ENCODE measurements at places on chromosomes 4 and X.

DNA sequence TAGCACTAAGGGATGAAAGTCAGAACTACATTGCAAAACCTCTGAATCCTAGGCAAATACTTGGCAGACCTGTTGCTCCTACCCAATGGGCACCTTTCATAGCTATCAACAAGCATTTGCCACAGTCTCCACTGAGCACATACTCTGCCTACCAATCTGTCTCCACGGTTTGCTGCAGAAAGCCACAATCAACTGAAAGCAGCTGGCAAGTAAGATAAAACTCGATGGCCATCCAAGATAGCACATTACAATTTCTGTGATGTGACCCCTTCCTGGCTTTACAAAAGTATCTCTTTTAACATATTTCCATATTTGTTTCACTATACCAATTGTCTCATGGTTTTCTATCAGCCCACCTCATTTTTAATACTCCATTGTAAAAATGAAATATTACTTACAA is 1060.5 kb upstream of the INTU start:
- no peak for DNase-seq

DNA sequence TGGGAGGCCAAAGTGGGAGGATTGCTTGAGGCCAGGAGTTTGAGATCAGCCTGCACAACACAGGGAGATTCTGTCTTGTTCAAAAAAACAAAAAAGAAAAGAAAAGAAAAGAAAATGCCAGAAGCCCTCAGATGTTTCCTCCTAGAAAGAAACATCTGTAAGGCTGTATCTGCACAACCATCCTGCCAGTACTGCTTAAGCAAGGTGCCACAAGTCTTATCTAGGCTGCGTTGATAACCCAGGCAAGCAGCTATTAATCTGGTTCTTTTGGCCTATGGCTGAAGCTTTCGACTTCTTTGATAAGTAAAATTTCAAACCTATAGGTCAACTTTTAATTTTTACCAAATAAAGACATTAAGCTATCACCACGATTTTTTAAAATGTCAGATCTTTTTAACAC is 3.1 kb downstream of the COX18 start:
- no peak for DNase-seq

- no peak for DNase-seq
These were observed 5.8 kb upstream of the VEGFC start for GRCh38 chr4:176798540-176798939.

- DNase-seq = no peak
These were observed 772 bp downstream of the EOLA1 start for GRCh38 chrX:149541521-149542047.

GRCh38 chrX:133530960-133531359 is 115.7 kb upstream of the GPC4 start:
- DNase-seq = no peak

DNA sequence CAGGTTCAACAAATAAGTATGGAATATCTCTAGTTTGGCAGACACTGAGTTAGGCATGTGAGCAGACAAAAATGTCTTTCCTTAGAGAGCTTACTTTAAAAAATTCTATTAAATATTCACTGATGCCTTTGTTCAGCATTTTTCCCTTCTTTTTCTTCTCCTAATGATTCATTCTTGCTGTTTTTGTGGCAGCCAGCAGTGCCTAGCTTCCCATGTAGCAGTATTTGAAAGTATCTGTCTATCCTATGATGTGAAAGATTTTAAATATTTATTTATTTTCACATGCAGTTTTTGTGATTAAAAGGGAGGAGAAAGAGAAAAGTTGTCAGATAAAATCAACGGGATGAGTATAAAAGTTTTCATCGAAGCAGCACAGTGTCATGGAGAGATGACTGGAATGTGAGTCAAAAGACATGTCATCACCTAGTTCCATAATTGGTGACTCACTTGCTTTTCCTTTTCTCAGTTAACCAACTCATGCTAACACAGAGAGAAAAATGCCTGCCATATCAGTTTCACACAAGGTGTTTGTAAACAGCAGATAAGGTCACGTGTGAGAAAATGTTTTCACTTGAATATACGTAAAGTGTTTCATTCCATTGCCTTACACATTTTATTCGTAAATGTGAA is 69.8 kb downstream of the BMPR1B start:
- DNase-seq = peak; percentile 50

GRCh38 chr4:57044996-57045395 is 65.2 kb downstream of the IGFBP7 start:
- DNase-seq = no peak

DNA sequence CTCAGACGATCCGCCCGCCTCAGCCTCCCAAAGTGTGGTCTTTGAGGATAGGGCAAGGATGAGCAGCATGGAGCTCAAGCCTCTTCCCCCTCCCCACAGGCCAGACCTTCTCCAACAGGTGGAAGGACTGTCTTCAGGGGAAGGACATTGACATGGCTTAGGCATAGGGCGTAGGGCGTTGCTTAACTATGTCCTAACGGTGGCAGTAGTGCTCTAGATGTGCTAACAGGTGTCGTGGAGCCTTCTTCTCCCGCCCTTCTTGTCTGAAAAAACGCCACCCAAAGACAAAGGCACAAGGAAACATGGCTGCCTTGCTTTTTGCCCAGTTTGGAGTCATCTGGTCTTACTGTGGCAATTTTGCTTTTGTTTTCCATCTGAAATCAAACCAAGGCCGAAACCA is 219.8 kb downstream of the OR13H1 start:
- DNase-seq = peak; percentile 2

DNA sequence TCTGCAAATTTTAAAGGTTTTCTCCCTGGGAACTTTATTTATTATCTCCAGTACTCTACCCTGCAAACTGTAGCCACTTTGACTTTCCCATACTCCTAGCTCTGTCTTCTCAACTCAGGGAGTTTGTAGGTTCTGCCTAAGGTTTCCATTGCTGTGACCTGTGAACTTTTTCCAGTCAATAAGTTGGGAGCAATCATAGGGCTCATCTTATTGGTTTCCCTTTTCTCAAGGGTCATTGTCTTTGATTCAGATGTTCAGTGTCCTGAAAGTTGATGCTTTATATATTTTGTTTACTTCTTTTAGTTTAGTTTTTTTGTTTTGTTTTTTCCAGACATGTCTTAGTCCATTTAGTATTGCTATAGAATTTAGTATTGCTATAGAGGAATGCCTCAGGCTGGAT is 85.3 kb upstream of the NUDT6 start:
- DNase-seq = no peak

DNA sequence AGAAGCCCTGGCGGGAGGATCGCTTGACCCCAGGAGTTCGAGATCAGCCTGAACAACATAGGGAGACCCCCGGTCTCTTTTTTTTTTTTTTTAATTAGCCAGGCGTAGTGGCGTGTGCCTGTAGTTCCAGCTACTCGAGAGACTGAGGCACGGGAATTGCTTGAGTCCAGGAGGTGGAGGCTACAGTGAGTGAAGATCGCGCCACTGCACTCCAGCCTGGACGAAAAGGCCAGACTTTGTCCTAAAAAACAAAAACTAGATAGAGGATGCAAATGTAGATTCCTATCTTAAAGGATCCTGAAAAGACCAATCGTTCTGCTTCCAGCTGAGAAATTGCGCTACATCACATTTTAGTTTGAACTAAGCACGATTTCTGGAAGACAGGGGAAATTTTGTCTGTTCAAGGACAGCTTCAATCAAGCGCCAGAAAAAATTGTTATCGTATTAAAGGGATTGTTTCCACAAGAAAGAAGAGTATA is 627 bp upstream of the HSD17B11 start:
- DNase-seq = no peak

DNA sequence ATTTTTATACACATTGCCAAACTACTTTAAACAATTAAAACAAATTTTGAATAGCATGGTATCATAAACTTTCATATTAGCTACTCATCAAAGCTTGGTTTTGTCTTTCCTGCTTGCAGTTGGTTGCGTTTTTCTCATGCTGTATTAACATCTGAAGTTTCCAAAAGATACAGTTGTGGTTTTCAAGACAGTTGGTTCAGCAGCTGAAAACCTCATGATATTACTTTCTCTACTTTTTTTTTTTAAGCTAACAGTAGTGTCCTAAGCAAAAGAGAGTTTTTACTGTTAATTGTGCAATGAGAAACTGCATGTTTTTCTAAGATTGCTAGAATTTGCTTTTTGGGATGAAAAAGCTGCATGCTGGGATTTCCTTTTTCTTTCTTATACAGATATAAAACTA is 15.2 kb downstream of the RUFY3 start:
- DNase-seq = no peak

GRCh38 chr4:36320117-36320896 is 38.9 kb downstream of the DTHD1 start:
- no peak for DNase-seq

DNA sequence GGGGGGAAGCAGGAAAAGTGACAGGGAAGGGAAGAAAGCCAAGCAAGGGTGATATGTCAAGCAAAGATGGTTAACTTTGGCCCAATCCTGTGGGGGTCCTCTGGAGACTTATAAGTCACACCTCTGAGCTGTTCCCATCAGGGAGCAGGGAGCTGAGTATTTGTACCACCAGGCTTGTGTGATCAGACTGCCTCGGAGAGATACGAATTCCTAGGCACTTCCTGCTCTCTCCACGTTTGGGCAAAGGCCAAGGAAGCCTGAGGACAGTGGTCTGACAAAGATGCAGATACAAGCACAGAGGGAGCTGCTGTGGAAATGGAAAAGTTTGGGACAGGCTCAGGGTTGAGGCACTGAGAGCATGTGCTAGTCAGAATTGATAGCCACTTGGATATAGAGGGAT is 10.4 kb upstream of the PPP3CA start:
- DNase-seq = no peak

- no peak for DNase-seq
These were observed 197.6 kb upstream of the ANXA3 start for GRCh38 chr4:78353921-78354320.

DNA sequence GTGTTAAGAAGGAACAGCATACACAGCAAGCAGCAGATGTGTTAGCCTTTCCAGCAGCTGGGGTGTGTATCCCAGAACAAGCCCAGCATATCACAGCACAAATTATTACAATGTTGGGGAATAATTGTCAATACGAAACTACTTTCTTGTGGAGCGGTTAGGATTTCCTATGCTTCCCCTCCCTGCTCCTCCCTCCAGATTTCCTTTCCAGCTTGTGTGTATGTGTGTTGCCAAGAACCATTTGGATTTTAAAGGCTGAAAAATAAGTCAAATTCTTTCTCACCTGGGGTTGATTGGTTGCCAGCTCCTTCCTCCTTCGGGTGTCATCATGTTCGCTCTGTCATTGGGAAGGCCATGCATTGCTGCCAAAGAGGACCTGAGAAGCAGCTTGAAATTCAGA is 178.2 kb upstream of the FRMPD4 start:
- DNase-seq = no peak

DNA sequence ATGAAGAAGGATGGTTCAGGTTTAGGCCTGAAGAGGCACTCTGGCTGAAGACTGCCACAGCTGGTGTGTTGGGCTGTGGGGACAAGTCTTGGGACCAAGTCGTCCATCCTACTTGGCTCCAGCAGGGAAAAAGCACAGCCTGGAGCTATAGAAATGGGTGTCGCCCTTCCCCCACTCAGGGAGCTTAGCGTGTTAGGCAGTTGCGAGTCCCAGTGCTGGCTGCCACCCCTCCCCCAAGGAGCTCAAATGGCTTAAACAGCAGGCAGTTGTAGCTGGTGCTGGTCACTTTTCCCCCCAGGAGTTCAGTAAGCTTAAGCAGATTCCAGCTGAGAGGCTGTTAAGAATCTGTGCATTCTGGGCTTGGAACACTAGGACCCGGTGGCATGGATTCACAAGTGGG is 319.5 kb upstream of the POF1B start:
- no peak for DNase-seq

DNA sequence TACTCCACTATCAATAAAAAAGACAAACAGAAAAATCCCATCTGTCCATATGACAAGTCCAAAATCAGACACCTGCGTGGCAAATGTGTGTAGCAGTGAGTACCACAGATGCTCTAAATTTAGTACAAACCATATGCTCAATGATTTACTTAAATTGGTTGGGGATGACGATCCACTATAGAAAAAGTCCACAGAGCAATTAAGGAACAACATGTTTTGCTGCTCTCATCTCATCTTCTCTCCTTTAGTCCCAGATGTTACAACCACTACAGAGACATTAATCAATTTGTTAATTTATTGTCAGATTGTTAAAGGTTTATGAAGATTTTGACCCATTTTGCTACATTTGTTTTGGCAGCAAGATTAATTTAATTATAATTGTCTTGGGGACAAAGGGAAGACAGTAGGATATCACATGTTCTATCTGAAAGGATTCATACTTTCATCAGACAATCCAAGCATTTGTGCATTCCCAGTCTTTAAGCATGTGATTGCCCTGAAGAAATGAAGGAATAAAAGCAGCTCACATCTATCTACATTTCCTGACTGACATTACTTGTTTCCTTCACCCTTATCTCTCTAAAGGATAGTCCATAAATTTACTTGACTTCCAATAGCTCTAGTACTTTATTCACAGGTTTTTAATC is 2268.1 kb downstream of the PCDH7 start:
- no peak for DNase-seq

DNA sequence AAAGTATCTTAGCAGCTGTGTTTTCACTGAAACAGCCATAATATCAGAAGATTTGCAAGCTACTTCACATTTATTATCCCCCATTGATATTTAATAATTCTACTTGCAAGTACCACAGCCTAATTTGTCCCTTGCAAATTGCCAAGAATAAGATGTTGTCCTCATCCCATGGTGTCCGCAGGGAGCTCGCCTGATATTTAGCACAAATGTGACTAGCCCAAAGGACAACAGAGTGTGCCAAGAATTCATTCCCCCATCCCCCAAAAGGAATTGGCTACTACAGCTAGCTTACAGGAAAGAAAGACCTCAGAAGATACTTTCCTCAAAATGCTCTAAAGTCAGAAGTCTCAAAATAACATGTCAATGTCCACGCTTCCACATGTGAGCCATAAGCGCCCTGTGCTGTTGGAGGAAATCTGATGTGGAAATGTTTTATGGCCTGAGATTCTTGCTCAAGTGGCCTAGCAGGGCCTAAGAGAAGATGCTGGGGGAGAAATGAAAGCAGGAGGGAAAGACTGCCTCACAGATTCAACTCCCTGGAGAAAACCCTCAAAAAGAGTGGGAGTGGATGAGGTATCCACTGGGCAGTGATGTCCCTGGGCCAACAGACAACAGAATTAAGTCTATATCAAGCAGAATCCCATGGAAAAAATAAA is 111.4 kb downstream of the SH3KBP1 start:
- DNase-seq = no peak

GRCh38 chr4:85391071-85391470 is 83.9 kb upstream of the ARHGAP24 start:
- no peak for DNase-seq

DNA sequence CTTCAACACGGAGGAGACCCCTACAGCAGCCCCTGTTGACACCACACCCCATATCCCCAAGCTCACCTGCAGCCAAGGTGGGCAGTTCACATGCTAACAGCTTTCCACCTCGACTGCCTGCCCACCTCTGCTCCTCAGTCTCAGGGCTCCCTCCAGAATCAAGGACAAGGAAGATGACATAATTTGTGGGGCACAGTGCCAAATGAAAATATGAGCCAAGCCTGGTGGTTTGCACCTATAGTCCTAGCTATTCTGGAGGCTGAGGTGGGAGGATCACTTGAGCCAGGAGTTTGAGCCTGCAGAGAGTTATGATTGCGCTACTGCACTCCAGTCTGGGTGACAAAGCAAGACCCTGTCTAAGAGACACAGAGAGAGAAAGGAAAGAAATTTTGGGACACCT is 516.3 kb downstream of the BCOR start:
- DNase-seq = no peak

GRCh38 chrX:35444671-35445355 is 353.3 kb upstream of the MAGEB16 start:
- no peak for DNase-seq
